Activated naive CD4-positive, alpha-beta T cell treated with anti-CD3 and anti-CD28 coated beads, Interleukin-2, amount 10 ng/mL, durations not matched to agents 5 hours and 36 hours (primary cell): ENCODE measurements at places on chromosomes 7 and 10. TPM values are rescaled to one million over a fixed set of nuclear protein-coding genes. Genes with fewer than 3 reads are reported as not detected.

The PARG gene
- 30.1 TPM for total RNA-seq

The CLEC5A gene
- not detected for total RNA-seq

The ZNF239 gene
- 0.79 TPM for total RNA-seq

The TMEM229A gene
- total RNA-seq, result not detected

The DDX56 gene
- 73.9 TPM for total RNA-seq

The GNGT1 gene
- total RNA-seq, result not detected

The CLCN1 gene
- total RNA-seq, result not detected

The NRAP gene
- not detected for total RNA-seq

The SP8 gene
- not detected for total RNA-seq

The CEP55 gene
- total RNA-seq, result 50.5 TPM

The GDF10 gene
- total RNA-seq, result not detected

The ABCB4 gene
- total RNA-seq, result not detected

The OPN4 gene
- total RNA-seq, result not detected

The GSTO1 gene
- 97.4 TPM for total RNA-seq

The ZNF853 gene
- 0.60 TPM for total RNA-seq
